ENCODE measurements at places on chromosomes 4 and X. TPM values are rescaled to one million over a fixed set of nuclear protein-coding genes. Genes with fewer than 3 reads are reported as not detected.

DNA sequence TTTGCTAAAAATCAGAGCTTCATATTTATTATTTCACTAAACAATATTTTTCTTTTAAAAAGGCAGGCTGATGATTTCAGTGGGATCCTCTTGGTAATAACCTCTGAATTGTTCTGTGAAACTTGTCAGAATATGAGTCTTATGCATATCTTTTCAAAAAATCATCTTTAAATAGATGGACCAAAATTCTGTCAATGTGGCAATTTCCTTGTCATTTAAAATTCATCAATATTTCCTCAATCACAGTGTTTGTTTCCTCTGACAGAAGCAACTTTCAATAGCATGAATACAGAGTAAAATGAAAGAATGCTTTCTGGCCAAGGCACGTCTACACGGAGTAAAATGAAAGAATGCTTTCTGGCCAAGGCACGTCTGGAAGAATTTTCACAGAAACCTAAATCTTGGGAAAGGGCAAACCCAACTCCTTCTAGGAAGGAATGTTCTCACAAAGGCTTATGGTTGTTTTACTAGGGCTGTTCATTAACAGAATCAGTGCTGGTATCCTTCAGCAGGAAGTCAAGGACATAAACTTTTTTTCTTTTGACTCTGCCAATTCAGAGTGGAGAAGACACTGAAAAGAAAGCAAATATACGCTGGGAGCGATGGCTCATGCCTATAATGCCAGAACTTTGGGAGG lies 99.0 kb upstream of the GPR34 start:
- no peak for DNase-seq
- no peak overlapping the region for H3K27ac ChIP-seq

DNA sequence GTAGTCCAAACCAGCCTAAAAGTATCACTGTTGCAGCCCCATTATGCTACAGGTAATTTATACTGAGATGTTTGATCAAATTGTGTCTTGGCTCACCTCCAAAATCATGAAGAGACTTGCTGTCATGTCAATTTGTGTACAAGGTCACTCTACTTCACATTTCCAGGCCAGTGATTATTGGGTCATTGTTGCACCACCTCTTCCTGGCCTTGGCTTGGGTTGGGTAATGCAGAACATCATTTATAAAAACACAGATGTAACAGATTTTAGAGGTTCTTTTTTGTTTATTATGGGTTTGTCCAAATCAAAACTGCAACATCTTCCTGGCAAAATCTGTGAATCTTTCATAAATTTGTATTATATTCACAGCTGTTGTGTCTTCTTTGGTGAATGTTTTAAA lies 459.5 kb downstream of the ANKRD50 start:
- no peak for DNase-seq
- H3K4me3 ChIP-seq: no peak overlapping the region
- H3K27me3 ChIP-seq: peaks cover 1% of the 10 kb centered on the region
- H3K36me3 ChIP-seq: no peaks in the 10 kb centered on the region
- no peak overlapping the region for H3K27ac ChIP-seq
- H3K4me1 ChIP-seq: no peaks in the 10 kb centered on the region

- DNase-seq: no peak
- no peaks in the 10 kb centered on the region for H3K36me3 ChIP-seq
- no peaks in the 10 kb centered on the region for H3K4me1 ChIP-seq
- no peak overlapping the region for H3K4me3 ChIP-seq
These were observed 319.3 kb upstream of the PPARGC1A start for GRCh38 chr4:24209131-24209530.

DNA sequence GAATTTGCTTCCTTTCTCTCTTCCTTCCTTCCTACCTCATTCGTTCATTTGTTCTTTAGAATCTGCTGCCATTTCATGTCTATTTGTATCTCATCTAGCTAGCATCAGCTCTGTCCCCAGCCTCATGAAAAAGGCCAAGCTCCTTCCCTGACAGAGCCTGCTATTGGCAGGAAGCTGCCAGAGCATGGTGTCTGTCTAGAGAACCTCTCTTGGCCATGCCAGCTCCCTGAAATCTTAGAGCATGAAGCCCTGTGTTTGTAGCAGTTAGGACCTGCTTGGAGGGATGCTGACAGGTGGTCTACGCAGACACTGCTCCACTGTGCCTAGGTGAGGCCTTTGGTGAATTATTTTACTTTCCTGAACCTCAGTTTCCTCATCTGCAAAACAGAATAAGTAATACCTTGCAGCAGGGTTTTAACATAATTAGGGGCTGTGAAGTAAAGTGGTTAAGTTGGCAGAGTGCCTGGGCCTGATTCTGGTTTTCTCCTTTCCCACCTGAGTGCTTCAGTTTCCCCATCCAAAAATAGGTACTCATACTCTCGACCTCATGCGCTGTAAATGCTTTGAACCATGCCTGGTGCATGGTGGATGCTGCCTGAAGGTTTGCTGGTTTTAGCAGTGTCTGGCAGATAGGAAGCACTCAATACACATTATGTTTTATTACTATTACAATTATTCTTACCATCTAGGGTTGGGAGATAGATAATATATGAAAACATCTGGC lies 4.7 kb downstream of the PTTG2 start:
- no peak for DNase-seq
- no peaks in the 10 kb centered on the region for H3K27me3 ChIP-seq
- no peak overlapping the region for H3K4me3 ChIP-seq
- peaks cover 10% of the 10 kb centered on the region for H3K4me1 ChIP-seq
- H3K36me3 ChIP-seq: no peaks in the 10 kb centered on the region
- H3K27ac ChIP-seq: no peak overlapping the region

DNA sequence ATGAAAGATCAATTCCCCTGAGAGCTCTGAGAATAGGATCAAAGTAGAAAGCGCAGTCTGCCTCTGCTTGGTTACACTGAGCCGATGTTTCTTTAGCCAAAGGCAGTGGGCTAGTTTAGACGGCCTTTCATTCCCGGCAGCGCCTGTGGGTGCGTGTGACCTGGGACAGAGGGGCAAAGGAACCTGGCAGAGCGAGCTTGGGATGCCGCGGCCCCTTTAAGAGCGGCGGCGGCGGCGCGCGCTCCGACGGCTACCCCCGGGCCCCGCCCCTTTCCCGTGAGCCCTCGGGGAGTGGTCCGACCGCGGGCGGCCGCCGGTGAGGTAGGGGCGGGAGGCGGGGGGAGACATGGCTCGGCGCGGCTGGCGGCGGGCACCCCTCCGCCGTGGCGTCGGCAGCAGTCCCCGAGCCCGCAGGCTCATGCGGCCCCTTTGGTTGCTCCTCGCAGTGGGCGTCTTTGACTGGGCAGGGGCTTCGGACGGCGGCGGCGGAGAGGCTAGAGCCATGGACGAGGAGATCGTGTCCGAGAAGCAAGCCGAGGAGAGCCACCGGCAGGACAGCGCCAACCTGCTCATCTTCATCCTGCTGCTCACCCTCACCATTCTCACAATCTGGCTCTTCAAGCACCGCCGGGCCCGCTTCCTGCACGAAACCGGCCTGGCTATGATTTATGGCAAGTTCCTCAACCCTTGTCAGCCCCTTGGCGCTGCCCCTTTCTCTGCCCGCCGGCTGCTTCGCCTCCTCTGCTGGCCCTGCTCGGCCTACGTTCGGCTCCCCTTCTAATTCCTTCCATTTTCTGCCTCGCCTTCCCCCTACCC lies at the start of gene SLC9A6:
Gene SLC9A6, plus strand, starts transcription at position 279 of the 816 bp plus-strand sequence. Its CDS starts 224 bp downstream, at position 503.
- peak; percentile 59 for DNase-seq
- no peaks in the 10 kb centered on the region for H3K27me3 ChIP-seq
- peak within 1 kb of the TSS; percentile 92 for H3K4me3 ChIP-seq
- H3K36me3 ChIP-seq: no peaks in the 10 kb centered on the region
- peak within 1 kb of the TSS; percentile 86 for H3K27ac ChIP-seq
- peaks cover 52% of the 10 kb centered on the region for H3K4me1 ChIP-seq

GRCh38 chrX:21412883-21413282 lies 38.7 kb downstream of the CNKSR2 start:
- H3K27me3 ChIP-seq: no peaks in the 10 kb centered on the region
- peaks cover 2% of the 10 kb centered on the region for H3K36me3 ChIP-seq
- no peaks in the 10 kb centered on the region for H3K4me1 ChIP-seq

DNA sequence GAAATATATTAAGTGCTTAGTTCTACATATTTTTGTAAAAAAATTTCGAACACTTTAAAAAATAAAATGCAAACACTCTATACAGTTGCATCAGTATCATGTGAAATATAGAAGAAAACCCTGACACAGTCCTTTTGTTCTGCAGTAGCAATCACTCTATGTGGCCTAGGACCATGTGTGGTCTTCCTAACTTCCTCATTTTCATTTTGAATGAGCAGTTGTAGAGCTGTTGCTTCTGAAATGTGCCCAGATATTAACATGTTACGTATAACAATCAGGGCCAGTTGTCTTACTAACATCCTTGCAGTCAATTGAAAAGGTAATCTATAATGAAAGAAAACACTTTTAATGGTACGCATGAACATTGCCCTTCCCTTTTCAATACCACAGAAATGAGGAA lies 107.9 kb downstream of the ZNF827 start:
- H3K4me1 ChIP-seq: peaks cover 59% of the 10 kb centered on the region
- no peak overlapping the region for H3K4me3 ChIP-seq
- H3K27ac ChIP-seq: peak overlapping the region; percentile 50
- H3K36me3 ChIP-seq: peaks cover 31% of the 10 kb centered on the region

- H3K4me1 ChIP-seq: no peaks in the 10 kb centered on the region
- H3K4me3 ChIP-seq: no peak overlapping the region
- no peaks in the 10 kb centered on the region for H3K36me3 ChIP-seq
- no peak for DNase-seq
- no peak overlapping the region for H3K27ac ChIP-seq
These were observed 115.1 kb downstream of the SPANXA1 start for GRCh38 chrX:141469469-141469868.

DNA sequence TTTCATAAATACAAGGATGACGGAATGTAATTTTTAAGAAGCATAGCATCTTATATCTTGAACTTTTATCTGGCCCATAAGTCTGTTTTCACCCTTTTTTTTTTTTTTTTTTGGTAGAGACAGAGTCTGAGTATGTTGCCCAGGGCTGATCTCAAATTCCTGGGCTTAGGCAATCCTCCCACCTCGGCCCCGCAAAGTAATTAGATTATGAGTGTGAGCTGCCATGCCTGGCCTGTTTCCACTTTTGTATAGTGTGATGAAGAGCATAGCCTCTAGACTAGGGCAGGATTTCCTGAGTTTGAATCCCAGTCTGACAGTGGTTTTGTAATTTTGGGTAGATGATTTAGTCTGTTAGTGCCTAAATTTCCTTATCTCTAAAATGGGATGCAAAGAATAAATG lies 11.0 kb downstream of the STIM2 start:
- no peaks in the 10 kb centered on the region for H3K27me3 ChIP-seq
- peaks cover 74% of the 10 kb centered on the region for H3K4me1 ChIP-seq
- peaks cover 12% of the 10 kb centered on the region for H3K36me3 ChIP-seq
- no peak overlapping the region for H3K27ac ChIP-seq

TMEM31 gene
- not detected for total RNA-seq

GPR50 gene
- total RNA-seq: not detected

DNA sequence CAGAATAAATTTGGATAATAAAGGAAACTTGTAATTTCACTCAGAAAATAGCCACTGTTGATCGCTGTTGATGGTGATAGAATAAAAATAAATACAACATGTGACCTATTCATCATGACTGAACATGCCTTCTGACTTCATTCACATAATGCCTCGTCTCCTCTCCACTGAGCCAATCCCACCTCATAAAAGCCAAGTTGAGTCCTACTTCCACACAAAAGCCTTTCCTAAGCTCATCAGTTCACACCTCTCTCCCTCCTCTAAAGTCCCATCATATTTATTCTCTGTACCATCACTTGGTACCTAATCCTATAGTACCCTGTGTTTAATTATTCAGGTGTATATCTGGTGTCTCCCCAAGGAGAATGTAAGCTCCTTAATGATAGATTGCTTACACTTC lies 37.7 kb downstream of the APOO start:
- no peaks in the 10 kb centered on the region for H3K36me3 ChIP-seq
- no peaks in the 10 kb centered on the region for H3K4me1 ChIP-seq
- no peak for DNase-seq
- no peak overlapping the region for H3K4me3 ChIP-seq
- H3K27ac ChIP-seq: no peak overlapping the region

- H3K4me1 ChIP-seq: no peaks in the 10 kb centered on the region
- DNase-seq: no peak
- no peak overlapping the region for H3K4me3 ChIP-seq
- H3K36me3 ChIP-seq: no peaks in the 10 kb centered on the region
- no peaks in the 10 kb centered on the region for H3K27me3 ChIP-seq
- H3K27ac ChIP-seq: no peak overlapping the region
These were observed 253.7 kb upstream of the TAPT1 start for GRCh38 chr4:16480011-16480410.

DNA sequence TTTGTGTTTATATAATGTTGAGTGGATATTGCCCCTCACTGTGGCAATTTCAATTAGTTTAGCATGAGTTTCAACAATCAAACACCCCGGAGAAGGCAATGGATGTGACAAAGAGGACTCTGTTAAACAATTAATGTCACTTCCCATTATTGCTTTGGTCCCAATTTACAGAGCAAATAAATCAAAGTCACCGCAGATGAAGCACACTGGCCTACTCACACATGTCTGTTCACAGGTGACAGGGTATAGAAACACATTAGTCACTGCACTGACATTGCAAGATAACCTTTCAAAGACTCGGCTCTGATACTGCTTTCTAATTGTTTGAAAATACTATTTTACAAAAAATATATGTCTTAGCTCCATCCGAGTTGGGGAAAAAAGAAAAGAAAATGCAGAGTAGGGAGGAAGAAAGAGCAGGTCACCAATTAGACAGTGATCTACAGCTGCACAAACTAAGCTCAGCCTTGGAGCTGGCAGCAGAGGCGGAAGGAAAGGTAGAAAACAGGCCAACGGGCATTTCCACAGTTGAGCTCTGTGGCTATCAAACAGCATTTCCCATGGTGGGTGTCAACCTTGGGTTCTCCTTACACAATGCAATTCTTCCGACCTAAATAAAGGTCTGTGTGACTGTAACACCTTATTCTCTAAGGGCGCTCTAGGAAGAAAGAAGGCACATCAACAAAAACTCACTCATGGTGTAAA lies 53.9 kb downstream of the PPARGC1A start:
- no peak overlapping the region for H3K4me3 ChIP-seq
- no peak for DNase-seq
- H3K27me3 ChIP-seq: no peaks in the 10 kb centered on the region
- H3K27ac ChIP-seq: no peak overlapping the region
- H3K4me1 ChIP-seq: no peaks in the 10 kb centered on the region

ADAM29 gene
- total RNA-seq: not detected

DNA sequence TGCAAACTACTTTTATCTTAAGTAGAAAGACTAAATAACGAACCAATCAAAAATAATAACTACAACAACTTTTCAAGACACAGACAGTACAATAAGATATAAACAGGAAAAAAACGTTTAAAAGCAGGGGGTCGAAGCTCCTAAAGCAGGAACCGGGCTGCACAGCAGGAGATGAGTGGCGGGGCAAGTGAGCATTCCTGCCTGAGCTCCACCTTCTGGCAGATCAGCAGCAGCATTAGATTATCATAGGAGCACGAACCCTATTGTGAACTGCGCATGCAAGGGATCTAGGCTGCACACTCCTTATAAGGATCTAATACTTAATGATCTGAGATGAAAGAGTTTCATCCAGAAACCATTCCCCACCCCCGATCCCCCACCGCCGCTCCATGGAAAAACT lies 146.2 kb downstream of the TEX11 start:
- H3K36me3 ChIP-seq: peaks cover 2% of the 10 kb centered on the region
- peaks cover 4% of the 10 kb centered on the region for H3K27me3 ChIP-seq
- no peaks in the 10 kb centered on the region for H3K4me1 ChIP-seq
- no peak for DNase-seq
